ENCODE measurements at places on chromosomes 11 and 22.

- peak; percentile 42 for DNase-seq
Measured at GRCh38 chr11:69888483-69889181, 69.4 kb upstream of the FGF3 start.

DNA sequence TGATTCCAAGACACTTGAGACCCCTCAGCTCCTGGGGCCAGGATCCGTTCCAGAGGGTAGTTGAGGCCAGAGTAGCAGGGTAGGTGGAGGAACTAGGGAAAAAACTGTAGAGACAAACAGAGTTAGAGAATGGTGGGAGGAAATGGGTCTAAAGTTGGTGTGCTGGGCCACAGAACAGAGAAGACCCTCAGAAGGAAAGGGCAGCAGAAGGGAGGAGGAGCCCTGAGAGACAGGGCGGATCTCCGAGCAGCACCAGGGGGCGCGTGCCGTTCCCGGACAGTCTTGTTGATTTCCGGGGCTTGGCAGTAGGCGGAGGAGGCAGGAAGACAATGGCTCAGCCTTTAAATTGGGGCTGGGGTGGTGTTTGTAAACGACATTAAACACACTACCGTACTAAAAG is 2.4 kb upstream of the CECR2 start:
- DNase-seq, result no peak

DNA sequence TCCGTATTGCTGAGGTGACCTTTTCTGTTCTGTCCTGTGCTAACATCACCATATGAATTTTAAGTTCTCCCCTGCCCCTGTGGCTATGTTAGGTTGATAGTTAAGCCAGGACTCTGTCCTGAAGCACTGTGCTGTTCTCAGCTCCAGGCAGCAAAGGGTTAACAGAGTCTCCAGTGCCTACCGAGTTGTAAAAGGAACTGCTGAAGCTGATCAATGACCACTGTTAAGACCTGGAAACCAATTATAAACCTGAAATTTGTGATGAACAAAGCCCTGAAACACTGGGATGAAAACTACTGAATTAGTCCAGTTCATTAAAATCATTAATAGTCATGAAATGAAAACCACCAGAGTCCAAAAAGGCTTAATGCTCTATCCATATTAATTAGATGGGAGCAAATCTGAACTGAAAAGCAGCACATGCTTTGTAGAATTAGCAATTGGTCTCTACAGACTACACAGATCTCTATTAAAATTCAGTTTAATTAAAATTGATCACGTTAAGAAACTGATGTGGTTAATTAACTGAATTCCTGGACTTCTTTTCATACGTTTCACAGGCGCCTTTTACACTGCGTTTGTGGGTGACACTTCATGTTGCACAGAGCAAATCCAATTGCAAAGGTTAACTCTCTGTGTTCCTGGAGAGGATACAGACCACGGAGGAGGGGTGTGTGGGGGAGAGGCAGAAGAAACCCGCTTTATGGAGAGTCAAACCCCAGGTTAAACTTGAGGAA is 188.5 kb upstream of the MPPED2 start:
- no peak for DNase-seq

- no peak for DNase-seq
Measured at GRCh38 chr11:77035039-77035438, 841 bp downstream of the B3GNT6 start.

DNA sequence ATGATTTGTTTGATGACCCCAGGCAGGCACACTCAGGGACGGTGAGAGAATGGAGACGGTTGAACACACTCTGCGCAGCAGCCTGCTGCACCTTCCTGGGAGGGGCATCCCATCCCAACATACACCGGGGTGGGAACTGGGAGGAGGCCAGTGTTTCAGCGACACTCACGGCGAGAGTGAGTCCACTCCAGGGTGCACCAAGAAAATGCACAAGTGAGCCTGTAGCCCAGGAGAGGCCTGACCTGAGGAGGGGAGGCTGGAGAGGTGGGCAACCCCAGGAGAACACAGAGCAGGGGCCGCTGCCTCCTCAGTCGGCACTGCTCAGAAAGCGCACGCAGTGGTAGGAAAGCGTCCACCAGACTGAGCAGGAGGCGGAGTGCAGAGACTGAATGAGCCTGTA is 54.5 kb downstream of the IGF2 start:
- DNase-seq, result no peak

- no peak for DNase-seq
Measured at GRCh38 chr22:23085351-23085671, 15.0 kb downstream of the GNAZ start.

DNA sequence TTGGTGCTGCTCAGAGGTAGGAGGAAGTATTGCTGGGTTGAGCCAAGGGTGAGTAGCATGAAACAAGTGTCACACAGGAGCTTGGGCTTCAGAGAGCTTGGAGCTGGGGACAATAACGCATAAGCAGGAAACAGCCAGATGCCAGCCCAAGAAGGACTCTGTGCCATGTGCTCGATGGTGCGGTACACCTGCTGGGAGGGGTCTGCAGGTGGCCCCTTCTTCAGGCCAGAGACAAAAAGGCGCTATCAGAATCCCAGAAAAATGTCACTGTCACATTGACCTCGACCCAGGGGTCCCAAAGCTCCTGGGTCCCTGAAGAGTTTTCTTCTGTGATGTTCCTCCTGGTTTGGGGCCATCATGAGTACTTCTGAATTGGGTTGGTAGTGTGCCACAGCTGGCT is 244.4 kb downstream of the TBC1D22A start:
- DNase-seq, result no peak

- no peak for DNase-seq
Measured at GRCh38 chr11:33549483-33549882, 151.1 kb downstream of the C11orf91 start.

- DNase-seq, result no peak
Measured at GRCh38 chr22:42065438-42066125, 5.0 kb downstream of the NAGA start.

DNA sequence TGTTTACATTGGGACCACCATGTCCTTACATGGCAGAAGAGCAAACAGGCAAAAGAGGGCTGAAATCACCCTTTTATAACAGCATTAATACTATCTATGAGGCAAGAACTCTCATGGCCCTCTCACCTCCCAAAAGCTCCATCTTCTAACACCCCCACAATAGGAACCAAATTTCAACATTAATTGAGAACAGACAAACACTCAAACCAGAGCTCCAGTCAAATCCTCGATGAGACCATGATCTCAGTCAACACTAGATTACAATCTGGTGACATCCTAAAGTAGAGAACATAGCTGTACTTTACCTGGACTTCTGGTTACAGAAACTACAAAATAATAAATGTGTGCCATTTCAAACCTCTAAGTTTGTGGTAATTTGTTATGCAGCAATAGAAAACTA is 25.1 kb downstream of the OR2AG2 start:
- no peak for DNase-seq

Data from fibroblast of skin of back (primary cell).